ENCODE measurements at places on chromosomes 16 and 17. TPM values are rescaled to one million over a fixed set of nuclear protein-coding genes. Genes with fewer than 3 reads are reported as not detected.

RNF112 gene
- not detected for total RNA-seq

- DNase-seq = no peak
These were observed 4.6 kb upstream of the KRT16 start for GRCh38 chr17:41617136-41617535.

DNA sequence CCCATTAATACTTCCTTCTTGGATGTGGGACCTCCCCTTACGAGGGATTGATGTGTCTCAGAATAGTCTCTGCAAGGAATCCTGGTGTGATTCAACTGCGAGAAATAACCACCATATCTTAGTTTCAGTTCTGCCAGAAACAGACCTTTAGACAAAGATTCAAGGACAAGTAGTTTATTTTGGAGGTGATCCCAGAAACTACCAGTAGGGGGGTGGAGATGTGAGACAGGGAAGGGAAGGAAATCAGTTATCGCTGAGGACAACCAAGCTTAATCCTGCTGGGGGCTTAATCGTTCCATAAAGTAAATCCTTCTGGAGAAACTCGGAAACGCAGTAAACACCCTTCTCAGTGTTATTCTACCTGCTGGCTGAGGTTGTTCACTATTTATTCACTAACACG, 5.0 kb upstream of the SDR42E1 start:
- no peak for DNase-seq

DNA sequence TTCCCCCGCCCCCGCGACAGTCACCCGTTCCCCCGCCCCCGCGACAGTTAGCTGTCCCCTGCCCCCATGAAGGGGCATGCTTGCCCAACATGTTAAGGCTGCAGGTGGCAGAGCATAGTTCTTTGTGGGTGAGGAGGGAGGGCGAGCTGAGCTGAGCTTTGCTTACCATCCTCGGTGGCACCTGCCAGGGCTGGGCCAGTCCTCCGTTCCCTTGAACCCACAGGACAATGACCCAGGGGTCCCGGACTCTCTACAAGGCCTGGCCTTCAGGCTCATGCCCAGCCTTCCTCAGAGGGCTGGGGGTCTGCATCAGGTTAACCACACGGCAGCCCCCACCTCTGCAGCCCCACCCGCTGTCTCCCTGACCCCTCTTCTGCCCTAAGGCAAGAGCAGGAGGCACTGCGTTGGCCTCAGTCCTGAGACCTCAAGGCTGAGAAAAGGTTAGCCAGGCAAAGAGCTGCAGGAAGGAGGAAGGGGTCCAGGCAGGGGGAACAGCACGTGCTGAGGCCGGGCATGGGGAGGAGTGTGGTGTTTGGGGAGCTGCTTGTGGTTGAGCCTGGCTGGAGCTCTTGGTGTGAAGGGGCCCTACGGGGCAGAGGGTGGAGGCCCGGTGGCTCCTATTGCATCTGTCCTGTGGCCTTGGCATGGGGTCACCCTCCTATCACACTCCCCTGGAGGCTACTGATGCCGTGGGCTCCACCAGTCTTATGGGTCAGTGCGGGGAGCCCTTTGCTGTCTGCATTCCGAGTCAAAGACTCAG, 11.4 kb upstream of the DOC2B start:
- no peak for DNase-seq

DNA sequence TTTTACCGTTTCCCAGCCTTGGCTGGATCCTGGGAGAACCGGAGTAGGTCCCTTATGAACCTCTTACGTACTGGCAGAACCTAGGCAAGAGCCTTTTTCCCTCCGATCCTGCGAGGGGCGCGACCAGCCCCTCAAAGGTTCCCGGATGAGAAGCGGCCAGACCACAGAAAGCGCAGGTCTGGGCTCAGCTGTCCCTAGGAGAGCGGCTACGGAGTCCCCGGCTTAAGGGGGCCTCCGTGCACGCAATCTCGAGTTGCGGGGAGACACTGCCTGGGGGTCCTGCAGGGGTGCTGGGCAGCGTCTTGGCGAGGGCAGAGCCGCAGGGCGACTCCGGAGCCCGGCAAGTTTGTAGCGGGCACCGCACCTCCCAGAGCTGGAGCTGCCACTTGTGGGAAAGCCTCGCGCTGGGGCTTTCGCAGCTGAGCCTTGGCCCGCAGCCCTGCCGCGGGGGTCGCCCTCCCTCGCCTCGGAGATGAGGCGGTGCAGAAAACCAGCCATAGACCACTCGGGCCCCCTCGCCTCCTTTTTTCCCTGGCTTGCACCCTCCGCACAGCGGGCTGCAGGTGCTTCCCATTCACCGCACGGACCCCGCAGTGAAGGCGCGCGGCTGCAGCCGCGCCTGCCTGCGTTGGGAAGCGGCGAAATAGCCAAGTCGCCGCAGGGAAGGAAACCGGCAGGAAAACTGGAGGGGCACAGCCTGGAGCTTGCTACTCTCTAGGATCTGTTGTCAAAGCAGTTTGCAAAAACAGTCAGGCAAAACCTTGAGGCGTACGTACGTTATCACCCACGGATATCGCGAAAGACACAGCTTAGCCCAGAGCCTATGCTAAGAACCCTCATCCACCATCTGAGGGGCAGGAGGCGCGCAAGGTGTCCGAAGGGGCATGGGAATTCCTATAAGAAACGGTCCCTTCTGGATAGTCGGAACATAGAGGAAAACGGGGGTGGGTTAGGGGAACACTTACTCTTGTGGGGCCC, 834 bp downstream of the CDH8 start:
- DNase-seq = no peak

GRCh38 chr17:72804949-72805707, 287.4 kb downstream of the SLC39A11 start:
- DNase-seq = no peak
